Renal cortex interstitium (tissue), 15 donors: ENCODE measurements at places on chromosomes 4 and X. TPM values are rescaled to one million over a fixed set of nuclear protein-coding genes. Genes with fewer than 3 reads are reported as not detected.

DNA sequence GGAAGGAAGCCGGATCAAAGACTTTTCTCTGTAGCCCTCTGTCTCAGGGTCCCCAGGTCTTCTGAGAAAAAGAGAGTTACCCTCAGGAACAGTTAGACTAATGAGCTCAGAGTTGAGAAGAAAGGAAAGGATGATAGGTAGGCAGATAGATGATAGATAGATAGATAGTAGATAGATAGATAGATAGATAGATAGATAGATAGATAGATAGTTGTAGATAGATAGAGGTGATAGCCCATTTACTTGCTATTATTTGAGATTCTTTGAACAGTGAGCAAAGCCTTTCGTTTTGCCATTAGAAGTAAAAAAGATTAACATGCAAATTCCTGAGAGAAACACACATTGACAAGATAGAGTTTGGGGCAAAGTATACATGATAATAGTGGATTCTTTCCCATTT is 86.9 kb upstream of the KIT start:
- DNase-seq = no peak

- no peak for DNase-seq
Measured at GRCh38 chr4:181685461-181685860, 557.7 kb upstream of the TENM3 start.

The GYG2 gene
- polyA plus RNA-seq = 17.8 TPM

The GRPEL1 gene
- polyA plus RNA-seq = 34.8 TPM

DNA sequence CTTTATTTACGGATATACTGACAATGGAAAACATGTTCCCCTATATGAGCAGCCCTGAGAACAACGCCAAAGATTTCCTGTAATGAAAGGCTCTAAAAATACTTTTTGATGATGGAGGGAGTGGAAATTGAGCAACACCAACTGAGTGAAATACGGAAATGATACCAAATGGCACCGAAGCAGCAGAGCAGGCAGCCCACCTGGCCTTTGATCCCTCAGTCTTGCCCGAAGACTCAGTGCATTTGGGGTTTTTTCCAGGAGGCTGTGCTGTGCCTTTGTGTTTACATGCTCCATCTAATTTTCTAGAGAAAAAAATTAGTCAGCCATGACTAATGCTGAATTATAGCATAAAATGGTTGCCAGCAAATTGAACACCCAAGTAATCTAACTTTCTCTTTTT is 169.9 kb upstream of the RBPJ start:
- DNase-seq = no peak

The HHIP gene
- polyA plus RNA-seq = 1.4 TPM

GRCh38 chr4:19982556-19982955 is 269.1 kb upstream of the SLIT2 start:
- no peak for DNase-seq

DNA sequence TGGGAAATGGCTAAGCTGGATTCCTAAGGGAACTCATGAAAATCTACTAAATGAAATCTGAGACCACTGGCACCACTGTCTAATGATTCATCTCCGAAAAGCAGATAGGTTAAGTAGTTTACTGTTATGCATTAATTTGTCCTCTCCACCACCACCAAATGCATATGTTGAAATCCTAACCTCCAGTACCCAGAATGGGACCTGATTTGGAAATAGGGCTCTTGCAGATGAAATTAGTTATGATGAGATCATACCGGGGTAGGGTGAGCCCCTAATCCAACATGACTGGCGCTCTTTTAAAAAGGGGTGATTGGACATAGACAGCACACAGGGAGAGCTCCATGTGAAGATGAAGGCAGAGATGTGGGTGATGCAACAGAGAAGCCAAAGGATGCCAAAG is 124.9 kb upstream of the GUCY1A1 start:
- no peak for DNase-seq

DNA sequence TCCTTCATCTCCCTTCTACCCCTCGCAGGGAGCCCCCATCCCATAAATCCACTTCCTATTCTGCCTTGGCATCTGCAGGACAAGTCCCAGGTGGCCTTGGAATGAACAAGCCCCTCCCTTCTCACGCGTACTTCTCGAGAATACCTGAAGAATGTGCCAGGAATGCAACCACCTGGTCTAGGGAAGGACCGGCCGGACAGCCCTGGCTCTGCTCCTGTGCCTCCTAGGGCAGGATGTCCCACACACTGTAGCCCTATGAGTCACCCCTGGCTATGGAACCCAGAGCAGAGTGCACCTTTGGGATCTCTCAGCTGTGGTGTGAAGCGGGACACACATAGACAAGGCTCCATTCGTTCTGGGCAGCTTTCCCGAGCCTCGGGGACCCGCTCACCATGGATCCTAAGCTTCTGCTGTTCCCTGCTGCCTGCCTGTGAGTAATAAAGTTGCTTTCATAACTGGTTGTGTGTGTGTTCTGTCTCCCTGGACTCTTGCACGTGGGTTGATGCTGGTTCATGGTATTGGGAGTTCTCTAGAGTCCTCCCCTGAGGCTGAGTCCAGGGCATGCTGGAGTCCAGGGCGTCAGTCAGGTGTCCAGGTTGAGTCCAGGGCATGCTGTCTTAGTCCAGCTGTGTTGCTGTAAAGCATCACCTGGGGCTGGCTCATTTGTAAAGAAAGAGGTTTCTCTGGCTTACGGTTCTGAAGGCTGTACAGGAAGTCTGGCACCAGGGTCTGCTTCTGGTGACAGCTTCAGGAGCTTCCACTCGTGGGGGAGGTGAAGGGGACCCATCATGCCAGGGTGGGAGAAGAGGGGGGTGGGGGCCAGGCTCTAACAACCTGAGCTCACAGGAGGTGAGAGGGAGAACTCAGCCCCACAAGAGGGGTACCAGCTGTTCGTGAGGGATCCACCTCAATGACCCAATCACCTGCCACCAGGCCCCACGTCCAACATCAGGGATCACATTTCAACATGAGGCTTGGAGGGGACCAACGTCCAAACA is 7.4 kb upstream of the PDE6B start:
- DNase-seq = no peak

- no peak for DNase-seq
Measured at GRCh38 chr4:159146488-159146887, 43.6 kb downstream of the RAPGEF2 start.

The OPRPN gene
- polyA plus RNA-seq = not detected

The BGN gene
- 154 TPM for polyA plus RNA-seq

DNA sequence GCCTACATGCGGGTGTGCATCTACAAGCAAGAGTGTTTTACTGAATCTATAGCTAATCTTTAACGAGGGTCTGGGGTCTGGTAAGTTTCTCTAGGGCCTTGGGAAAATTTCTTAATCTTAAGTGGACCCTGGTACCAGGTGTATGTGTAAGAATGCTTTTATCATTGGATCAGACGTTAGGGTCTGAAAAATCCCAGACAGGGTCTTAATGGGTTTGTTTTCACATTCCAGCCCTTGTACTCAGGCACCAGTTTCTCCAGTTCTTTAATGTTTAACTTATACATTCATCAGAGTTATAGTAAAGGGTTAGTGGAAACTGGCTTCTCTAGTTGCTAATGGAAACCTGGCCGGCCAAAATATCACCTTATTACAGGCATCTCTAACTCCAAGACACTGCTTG is 11.6 kb downstream of the MAGEB16 start:
- no peak for DNase-seq

The AFF1 gene
- 51.0 TPM for polyA plus RNA-seq

DNA sequence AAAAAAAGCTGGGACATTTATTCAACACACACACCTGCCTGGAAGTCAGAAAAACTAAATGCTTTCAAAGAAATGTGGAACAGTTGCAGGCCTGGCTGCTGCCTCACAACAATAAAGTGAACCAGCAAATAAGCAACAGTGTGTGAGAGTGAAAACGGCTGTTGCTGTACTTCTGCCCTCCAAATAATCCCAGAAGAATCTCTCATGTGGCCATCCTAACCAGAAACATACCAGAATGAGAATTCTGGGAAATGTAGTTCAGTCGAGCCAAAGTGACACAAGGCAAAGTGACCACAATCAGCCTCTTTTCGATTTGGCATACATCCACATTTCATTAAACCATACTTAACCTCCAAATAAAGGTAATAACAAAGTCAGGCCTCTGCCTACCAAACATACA is 204.5 kb downstream of the SLC7A11 start:
- DNase-seq = peak; percentile 52

- no peak for DNase-seq
Measured at GRCh38 chrX:1212532-1212931, at the start of gene CRLF2. Gene CRLF2, minus strand, starts transcription at chrX:1212649. Its CDS starts 15 bp downstream, at chrX:1212634.

- DNase-seq = no peak
Measured at GRCh38 chr4:182141061-182141460, 102.1 kb upstream of the TENM3 start.

- no peak for DNase-seq
Measured at GRCh38 chr4:5632066-5632440, 76.3 kb downstream of the EVC2 start.

The STAG2 gene
- 110 TPM for polyA plus RNA-seq

DNA sequence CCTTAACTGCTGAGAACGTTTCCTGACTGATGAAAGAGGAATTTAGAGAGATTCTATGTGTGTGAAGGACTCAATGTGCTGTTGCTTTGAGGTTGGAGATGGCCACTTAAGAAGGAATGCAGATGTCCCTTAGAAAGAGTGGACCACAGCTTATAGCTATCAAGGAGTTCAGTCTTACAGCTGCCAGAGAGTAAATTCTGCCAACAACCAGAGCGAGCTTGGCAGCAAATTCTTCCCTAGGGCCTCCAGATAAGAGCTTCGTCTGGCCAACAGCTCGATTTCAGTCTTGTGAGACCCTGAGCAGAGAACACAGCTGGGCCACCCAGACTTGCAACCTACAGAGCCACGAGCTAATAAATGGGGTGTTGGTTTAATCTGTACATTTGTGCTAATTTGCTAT is 21.8 kb downstream of the MID1 start:
- DNase-seq = no peak

The COX7B2 gene
- not detected for polyA plus RNA-seq

- no peak for DNase-seq
Measured at GRCh38 chr4:174708381-174708780, 120.7 kb downstream of the GLRA3 start.

The KCNE5 gene
- polyA plus RNA-seq = 6.7 TPM

GRCh38 chrX:39730662-39731329 is 367.0 kb downstream of the BCOR start:
- peak; percentile 82 for DNase-seq
